ENCODE measurements at places on chromosomes 16 and 17. TPM values are rescaled to one million over a fixed set of nuclear protein-coding genes. Genes with fewer than 3 reads are reported as not detected.

DNA sequence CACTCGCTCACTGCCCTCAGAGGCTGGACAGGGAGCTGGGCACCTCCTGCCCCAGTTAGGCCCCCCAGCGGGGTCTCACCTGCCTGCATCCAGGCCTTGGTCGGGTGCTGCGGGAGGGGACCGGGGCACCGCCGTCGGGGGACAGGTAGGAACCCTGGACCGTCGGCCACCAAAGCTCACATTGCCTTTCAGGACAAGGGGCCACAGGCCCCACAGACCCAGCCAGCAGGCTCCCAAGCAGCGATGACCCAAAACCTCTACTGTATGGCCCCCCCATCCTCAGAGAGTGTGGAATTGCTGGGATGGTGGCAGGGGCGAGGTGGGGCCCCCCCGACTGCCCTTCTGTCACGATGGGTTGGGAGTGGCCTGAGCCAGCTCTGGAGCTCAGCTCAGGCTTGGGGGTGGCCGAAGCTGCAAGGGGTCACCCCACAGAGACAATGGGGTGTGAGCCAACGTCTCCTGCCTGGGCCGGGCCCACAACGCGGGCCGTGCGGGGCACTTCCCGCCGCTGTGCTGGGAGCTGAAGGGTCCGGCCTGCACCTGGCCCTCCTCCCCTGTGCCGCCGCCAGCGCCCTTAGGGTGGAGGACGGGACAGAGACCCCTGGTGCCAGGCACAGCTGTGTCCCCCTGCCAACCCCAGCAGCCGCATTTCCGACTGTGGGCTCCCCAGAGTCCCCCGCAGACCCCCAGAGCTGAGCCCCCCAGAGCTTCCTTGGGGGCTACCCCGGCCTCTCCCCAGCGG, 498 bp downstream of the IGFALS start:
- no peak for DNase-seq

DNA sequence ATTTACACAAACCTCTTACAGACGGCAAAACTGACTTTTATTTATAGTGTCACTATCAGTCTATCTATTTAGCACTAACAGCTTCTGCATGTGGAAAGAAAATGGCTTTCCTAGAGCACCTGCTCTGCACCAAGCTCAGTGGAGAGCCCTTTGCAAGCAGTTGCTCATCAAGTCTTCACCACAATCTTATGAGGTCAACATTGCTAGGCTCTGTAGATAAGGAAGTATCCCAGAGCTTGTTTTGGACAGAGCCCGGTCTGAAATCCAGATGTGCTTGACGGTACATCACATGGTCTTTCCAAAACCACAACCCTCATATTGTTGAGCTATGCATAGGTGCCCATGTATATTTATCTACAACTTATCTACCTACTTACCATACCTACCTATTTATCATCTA, 572.7 kb upstream of the CDH5 start:
- DNase-seq: no peak

DNA sequence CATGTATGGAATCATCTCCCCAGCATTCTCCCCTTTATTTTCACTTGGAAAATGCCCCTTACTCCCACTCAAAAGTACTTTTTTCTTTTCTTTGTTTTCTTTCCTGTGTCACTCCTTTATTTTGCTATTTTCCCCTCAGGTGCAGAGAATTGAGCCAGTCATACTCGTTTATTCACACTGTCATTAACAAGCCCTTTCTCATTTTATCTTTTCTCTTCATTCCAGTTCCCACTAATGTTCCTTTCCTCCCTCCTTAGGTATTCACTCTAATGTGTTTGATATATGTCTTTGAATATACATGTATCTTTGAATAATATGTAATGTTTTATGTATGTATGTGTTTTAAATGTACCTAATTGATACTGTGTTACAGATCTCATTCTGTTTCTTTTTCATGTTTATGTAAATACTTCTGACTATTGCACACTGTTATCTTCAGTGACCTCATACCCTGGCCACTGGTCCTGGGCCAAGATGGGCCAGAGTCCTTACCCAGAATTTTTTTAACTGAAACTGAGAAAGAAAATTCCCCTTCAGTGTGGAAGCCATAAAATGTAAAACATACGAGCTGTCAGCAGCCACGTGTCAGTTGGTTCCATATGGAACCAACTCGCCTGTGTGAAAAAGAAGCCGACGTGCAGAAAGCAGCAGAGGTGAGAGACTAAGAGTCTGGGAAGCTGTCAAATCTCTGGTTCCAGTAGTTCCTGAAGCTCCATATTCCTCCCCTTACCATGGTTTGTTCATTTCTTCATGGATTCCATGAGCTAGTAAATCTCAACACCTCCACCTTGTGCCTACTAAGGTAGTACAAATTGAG, 5.8 kb downstream of the SRR start:
- DNase-seq: no peak

Gene CHST5
- not detected for total RNA-seq

Gene SLC7A5
- total RNA-seq: 11.2 TPM

Measured in pulmonary artery endothelial cell (primary cell).